Omental fat pad (tissue), 4 donors: ENCODE measurements at places on chromosomes 3 and 15. TPM values are rescaled to one million over a fixed set of nuclear protein-coding genes. Genes with fewer than 3 reads are reported as not detected.

C3orf80 gene
- total RNA-seq = 0.95 TPM

IVD gene
- 48.6 TPM for total RNA-seq

INKA1 gene
- total RNA-seq = 0.84 TPM

ITGA11 gene
- total RNA-seq = 10.6 TPM

AHSG gene
- total RNA-seq = not detected

IMP3 gene
- 162 TPM for total RNA-seq

DNA sequence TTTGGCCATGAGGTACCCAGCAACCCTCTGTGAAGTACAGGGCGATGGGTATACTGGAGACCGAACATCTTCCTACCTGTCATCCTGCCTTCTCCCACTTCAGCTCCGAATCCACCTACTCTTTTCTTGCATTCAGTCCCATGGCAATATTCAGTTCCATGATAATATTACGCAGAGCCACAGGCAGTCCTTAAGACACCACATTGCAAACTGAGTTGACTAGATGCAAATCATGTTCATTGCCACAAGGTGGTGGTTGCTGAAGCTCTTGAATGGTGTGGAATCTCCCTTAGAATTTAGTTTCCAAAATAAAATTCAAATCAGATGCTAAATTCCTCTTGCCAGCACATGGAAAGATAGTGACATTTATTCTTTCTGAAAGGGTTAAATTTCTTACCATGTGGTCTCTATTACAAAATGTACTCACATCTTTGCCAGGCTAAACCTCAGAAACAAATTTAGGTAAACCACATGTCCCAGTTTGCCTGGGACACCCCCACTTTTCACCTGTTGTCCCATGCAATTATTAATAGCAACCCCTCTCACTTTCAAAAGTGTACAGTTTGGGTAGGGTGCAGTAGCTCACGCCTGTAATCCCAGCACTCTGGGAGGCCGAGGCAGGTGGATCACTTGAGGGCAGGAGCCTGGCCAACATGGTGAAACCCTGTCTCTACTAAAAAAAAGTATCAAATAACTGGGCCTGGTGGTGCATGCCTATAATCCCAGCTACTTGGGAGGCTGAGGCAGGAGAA is 1.7 kb upstream of the NME9 start:
- DNase-seq = no peak

GRCh38 chr15:63994073-63994600 is 52.1 kb downstream of the DAPK2 start:
- DNase-seq = no peak

GRCh38 chr15:51499379-51499976 is 123.1 kb downstream of the DMXL2 start:
- DNase-seq = no peak

DNA sequence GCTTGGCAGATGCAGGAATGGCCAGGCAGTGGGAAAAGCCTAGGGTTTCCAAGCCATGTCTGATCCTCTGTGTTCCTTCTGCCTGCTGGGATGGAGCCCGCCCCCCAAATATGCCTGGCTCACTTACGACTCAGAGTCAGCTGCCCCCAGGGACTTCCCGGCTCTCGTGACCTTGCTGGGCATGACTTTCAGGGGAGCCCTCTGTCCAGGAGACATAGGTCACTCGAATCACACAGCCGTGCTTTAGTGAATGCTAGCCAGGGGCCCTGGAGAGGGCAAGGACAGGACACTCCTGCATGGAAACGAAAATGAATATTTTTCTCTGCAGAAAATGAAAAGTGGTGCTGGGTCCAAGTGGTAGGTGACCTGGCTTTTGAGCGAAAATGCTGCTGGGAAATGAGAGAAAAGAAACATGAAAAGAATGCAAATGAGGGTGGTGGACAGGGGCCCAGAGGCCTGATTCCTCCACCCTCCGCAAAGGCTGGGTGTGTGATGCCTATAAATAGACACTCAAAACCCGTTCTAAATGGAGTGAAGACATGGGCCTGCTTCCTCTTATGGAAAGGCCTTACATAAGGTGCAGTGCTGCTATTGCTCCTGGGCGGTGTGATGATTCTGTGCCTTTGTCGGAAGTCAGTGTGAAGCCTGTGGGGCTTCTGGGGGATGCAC is 107.4 kb downstream of the APBA2 start:
- no peak for DNase-seq

DNA sequence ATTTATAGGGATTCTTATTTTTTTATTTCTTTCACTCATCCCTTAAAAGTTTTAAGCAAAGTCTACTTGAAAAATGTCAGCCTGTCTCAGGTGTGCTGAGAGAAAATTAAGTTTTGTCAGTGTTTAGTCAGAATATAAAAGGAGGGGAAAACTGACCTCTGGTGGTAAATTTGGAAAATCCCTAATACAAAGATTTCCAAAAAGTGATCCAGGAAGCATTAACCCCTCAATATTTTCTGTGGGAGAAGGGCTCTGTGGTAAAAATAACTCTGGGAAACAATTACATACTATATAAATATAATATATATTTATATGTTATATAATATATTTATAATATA is 41.0 kb upstream of the FRMD4B start:
- no peak for DNase-seq

DNA sequence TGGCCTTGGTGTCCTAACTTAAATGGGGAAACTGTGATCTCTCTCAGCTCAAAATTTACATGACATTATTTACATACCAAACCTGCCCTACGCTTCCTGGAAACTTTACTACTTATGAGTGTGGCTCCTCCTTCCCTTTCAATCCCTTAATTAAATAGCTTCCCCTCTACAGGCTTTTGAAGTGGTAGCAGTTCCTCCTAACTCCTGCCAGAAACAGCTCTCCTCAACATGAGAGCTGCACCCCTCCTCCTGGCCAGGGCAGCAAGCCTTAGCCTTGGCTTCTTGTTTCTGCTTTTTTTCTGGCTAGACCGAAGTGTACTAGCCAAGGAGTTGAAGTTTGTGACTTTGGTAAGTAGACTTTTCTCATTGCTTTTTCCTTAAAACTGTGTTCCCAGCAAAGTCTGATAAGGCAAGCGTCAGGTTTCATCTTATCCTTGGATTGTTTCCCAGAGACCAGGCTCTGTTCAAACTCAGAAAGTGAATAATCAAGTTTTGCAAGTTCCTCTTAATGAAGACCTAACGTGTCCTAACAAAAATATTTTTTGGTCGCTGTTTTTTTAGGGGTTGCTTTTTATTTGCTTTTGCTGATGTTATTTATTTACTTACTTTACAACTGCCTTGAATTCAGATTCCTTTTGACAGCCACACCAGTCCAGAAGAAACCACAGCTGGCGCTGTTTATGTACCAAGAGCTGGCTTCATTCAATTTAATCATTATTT is at the start of gene ACP3:
Gene ACP3, plus strand, starts transcription at position 179 of the 720 bp plus-strand sequence. Its CDS starts 50 bp downstream, at position 229.
- no peak for DNase-seq

DNA sequence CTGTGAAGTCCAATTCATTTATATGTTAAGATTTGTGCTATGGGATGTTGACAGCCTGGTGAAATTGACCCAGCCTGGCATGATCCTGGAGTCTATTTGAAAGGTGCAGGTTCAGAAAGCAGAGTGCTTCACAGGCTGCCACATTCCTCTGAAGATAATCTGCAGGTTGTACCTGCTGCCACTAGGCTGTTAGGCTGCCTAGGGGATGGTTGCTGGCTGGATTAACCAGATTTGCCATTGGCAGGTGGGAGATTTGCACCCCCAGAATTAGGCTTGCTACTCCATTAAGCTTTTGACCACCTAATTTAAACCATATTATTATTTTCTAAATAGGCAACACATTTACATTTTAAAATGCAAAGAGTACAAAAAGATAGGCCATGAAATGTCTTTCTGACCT is 85.8 kb upstream of the RASGRP1 start:
- DNase-seq = no peak

DNA sequence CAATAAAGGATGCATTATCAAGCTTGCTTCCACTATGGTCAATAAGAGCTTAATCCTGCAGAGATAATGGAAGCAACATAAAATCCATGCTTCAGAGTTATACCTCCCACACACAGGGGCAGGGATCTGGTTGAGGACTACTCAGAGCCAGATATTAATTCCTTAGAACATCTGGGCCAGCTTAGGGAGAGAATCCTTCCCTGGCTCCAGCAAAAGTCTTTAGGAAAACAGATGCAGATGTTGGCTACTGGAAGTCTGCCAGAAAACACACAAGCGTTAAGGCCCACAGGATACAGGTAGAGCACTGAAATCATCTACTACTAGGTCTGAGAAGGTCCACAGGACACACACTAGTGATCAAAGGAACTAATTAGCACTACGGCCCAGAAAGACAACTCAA is 25.2 kb downstream of the TMEM202 start:
- DNase-seq = no peak

GRCh38 chr3:99562138-99562537 is 76.3 kb upstream of the COL8A1 start:
- no peak for DNase-seq

- no peak for DNase-seq
Measured at GRCh38 chr3:52456169-52456799, 880 bp downstream of the NISCH start.
